Stimulated activated CD8-positive, alpha-beta memory T cell treated with anti-CD3 and anti-CD28 coated beads, Interleukin-2, amount 100 ng/mL, for 1 hour (primary cell): ENCODE measurements at places on chromosomes 3 and 15.

GRCh38 chr15:42107473-42107872 is 13.1 kb upstream of the PLA2G4D start:
- no peak for DNase-seq

GRCh38 chr3:190288836-190289235 is 33.4 kb downstream of the CLDN1 start:
- DNase-seq: no peak

DNA sequence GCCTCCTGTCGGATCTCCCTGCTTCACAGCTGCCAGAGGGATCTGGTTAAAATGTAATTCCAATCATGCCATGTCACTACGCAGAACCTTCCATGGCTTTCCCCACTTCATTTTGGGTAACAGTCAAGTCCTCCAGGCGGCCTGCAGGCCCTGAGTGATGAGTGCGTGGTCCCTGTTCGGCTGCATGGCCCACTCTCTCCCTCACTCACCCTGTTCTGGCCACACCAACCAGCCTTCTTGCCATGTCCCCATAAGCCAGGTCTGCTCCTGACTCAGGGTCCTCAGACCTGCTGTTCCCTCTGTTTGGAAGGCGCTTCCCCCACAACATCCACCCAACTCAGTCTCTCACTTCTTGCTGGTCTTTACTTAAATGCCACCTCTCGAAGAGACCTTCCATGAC is 41.6 kb upstream of the LINGO1 start:
- no peak for DNase-seq

GRCh38 chr3:4865714-4866113 is 113.5 kb upstream of the BHLHE40 start:
- no peak for DNase-seq

GRCh38 chr3:123449102-123449996 is 459 bp upstream of the ADCY5 start:
- no peak for DNase-seq

DNA sequence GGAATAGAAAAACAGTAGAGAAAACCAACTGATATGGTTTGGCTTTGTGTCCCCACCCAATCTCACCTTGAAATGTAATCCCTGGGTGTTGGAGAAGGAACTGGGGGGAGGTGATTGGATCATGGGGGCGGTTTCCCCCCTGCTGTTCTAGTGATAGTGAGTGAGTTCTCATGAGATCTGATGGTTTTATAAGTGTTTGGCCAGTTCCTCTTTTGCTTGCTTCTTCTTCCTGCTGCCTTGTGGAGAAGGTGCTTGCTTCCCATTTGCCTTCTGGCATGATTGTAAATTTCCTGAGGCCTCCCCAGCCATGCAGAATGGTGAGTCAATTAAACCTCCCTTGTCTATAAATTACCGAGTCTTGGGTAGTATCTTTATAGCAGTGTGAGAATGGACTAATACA is 48.4 kb downstream of the EOMES start:
- no peak for DNase-seq

GRCh38 chr15:78629031-78629715 is 8.4 kb upstream of the CHRNA3 start:
- DNase-seq: no peak

- DNase-seq: no peak
Observed at GRCh38 chr3:57006949-57007419, 53.5 kb upstream of the SPATA12 start.

- DNase-seq: no peak
Observed at GRCh38 chr15:101613130-101614000, 38.8 kb downstream of the TM2D3 start.

- DNase-seq: no peak
Observed at GRCh38 chr3:59094446-59094845, 44.6 kb upstream of the CFAP20DC start.

GRCh38 chr3:114608293-114608692 is 314.5 kb downstream of the TIGIT start:
- no peak for DNase-seq

DNA sequence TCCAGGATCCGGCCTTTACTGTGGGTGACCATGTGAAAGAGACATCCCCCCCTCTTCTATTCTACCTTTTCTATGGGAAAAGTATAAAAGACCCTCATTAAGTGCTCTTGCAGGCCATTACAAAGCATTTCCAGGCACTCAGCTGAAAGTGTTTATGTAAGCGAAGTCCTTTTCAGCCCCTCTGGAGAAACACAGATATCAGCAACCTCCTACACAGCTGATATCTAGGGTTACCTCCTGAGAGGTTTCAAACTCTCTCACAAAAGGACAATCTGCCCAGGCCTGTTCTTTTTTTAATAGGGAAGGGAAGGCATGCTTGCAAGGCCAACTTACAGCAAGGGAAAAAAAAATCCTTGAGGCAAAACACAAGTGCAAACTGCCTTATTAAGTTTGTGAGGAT is 12.6 kb downstream of the ETV5 start:
- no peak for DNase-seq

- no peak for DNase-seq
Observed at GRCh38 chr3:125132815-125133214, 77.0 kb upstream of the HEG1 start.

DNA sequence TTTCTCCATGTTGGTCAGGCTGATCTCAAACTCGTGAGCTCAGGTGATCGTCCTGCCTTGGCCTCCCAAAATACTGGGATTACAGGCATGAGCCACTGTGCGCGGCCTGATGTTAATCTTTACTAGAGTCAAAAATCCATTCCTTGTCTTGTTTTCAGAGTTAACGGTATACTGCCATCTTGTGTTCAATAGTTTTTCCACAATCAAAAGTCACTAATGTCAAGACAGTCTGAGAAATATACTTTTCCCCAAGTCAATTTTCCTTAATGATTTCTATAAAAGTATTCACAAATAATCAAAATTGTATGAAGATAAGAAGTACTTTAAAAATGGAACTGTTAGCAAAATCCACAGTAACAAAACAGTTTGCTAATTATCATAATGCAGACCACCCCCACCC is 8.5 kb downstream of the CRBN start:
- no peak for DNase-seq

- DNase-seq: no peak
Observed at GRCh38 chr3:66553441-66554113, 52.8 kb upstream of the LRIG1 start.

GRCh38 chr3:190131329-190131728 is 10.6 kb upstream of the P3H2 start:
- DNase-seq: no peak

GRCh38 chr15:37014137-37014536 is 86.2 kb downstream of the MEIS2 start:
- DNase-seq: no peak

- no peak for DNase-seq
Observed at GRCh38 chr3:81242871-81243270, 518.6 kb downstream of the GBE1 start.

GRCh38 chr3:188266562-188267274 is 112.8 kb downstream of the LPP start:
- no peak for DNase-seq

DNA sequence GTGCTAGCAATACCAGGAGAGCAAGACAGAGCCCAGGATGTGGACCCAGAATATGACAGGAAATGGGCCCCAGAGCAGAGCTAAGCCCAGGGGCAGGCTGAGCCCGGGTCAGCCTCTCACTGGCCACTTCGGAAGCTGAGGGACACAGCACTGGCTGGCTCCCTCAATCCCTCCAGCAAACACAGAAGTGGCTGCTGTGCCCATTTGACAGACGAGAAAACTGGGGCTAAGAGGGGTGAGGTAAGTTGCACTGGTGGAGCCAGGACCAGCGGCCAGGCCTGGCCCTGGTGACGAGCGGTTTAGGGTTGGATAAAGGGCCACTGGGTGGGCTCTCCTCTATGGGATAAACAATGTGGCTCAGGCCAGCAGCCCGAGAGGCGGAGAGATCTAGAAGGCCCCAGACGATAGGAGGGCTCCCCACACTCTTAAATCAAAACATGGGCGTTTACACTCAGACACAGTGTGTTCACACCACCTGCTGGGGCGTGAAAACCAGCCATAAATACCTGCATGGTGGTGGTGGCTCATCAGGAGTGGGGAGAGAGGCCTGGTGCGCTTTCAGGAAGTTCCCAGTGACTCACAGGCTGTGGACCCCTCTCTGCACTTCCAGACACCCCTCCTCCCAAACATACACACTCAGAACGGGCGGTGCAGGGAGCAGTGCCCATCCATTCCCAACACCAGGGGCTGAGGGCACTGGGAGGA is 12.0 kb upstream of the LINGO1 start:
- no peak for DNase-seq

DNA sequence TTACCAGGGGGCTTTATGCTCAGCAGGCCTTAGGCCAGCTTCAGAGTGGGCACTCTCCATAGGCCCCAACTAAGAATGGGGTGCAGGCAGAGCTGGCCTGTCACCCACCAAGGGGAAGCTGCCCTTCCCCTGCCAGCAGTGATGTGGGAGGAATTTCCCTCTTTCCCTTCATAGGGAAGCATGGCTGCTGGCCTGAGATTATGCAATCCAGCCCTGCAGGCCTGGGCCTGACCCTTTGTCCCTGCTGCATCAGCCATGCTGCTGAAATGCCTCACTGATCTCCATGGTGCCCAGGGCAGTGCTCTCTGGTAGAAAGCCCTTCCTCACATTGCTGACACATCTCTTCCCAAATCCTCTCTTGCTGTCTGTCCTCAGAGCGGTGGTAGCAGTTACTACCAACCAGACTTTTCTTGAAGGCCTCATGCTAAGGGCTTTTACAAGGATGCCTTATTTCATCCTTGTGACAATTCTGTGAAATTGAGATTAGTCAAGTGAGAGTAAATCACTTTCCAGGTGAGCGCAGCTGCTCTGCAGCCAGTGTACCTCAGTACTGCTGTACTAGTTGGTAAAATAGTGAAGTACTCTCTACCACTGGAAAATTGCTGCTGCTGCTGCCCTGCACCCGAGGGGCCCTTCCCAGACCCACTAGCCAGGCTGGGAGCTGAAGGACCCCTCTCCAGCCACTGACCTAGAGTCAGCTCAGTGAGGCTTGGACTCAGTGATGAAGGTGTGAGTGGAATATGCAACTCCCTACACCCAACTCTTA is 33.8 kb downstream of the MRAS start:
- DNase-seq: no peak

DNA sequence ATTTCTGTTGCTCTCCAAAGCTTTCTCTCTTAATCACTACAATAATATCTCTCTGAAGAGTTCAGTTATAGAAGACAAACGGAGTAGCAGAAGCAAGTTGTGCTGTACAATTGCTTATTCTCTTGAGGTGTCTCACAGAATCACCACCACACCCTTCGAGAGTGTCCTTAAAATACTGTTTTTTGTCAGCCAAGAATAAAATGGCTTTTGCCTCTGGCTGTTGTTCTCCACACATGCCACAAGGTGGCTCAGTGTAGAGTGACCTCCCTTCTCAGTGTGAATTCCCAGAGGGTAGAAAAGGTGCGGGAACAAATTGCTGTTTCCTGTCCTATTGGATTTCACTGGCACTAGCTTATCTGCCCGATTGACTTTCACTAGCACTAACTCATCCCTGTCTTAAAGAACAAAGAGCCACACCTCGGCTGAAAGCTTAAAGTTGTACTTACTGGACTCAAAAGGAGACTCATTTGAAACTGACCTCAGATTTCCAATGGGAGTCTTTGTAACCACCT is 134.2 kb upstream of the SATB1 start:
- DNase-seq: no peak

DNA sequence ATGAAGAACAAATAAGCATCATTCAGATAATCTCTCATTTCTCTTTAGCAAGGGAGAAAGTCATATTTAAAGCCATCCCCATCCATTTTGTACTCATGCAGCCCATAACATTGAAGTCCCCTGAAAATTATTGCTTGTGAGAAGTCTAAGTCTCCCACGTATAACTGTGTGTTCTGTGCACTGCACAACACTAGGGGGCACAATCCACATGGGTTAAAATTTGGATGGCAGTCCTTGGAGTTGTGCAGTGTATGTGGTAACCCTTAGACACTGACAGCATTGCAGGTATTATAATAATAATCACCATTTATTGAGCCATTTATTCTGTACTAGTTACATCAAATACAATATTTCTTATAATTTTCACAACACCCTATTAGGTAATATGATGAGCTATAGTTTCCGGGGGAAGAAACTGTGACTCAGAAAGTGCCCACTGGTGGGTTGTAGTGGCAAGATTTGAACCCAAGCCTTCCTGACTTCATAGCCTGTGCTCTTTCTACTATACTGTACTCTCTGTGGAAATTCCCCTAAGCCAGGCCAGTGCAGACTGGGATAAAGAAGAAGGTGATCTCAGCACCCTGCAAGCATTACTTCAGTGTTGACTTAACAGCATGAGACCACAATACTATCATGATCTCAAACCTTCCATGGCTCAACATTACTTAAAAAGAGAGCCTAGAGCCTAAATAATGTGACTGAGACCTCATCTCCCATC is 15.7 kb downstream of the KCNAB1 start:
- DNase-seq: no peak

DNA sequence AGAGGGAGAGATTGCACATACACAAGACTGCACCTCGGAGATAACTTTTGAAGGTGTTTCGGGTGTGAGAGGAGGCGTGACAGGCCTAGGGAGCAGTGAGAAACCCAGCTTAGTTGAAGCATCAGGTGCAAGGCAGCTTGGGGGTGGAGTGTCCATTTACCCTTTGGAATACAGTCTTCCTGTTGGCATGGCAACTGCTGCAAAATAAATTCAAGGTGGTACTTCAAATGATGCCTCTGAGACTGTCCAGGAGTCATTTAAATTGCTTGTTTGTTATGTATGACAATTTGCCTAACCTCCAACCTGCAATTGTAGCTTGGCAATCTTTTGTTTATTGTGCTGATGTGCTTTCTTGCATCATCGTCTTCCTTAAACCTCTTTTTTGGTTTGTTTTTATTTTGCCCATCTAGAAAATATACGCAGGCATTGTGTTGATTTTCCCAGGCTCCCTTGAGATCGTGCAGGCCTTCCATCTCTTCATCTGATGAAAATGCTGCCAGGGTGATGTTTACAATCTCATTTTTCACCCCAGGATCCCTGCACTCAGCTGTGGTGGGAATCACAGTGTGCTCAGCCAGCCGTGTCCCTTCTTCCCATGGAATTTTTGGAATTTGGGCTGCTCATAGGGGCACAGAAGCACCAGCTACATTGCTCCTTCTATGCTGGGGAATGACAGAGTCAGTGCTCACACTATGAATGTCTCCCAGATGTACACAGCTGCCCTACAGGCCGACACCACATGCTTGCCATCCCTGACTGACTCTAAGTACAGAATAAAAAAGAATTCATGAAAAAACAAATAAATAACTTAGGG is 583.1 kb upstream of the CFAP20DC start:
- DNase-seq: no peak

GRCh38 chr3:80285388-80285787 is 517.6 kb upstream of the ROBO1 start:
- no peak for DNase-seq
